Tongue (tissue), 3 donors: ENCODE measurements at places on chromosomes 3 and 15.

- no peak for DNase-seq
These were observed 39.5 kb downstream of the TIGIT start for GRCh38 chr3:114333180-114333922.

GRCh38 chr15:73493922-73494321 lies 51.0 kb downstream of the REC114 start:
- DNase-seq: no peak

DNA sequence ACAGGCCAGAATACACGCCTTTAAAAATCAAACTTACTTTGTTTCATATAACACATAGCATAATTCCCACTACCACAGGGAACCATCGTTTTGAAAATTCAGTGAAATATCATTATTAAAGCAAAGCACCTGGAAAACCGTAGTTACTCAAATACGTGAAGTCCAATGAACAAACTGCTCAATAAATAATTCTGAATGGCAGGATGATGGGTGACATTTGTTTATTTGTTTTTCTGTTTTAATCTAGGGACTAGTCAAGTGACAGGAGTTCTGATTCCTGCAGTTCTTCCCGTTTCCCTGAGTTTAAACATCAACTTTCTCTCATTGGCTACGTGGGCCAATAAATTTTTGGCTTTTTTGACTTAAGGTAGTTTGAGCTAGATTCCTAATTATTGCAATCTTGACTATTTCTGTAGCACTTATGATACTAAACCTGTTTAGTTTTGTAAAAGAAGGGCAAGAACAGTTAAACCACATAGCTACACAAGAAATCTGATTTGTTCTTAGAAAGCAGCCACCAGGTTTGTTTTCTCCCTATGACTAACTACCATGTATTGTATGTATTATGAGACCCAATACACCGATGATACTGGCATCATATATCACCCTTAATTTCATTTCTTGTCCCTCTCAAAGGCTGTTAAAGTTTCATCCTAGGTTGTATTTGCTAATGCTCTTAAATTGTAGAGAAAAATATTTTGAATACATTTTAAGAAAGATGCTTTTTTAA lies 411.2 kb downstream of the SHQ1 start:
- DNase-seq: no peak

- no peak for DNase-seq
These were observed 929.2 kb upstream of the CFAP20DC start for GRCh38 chr3:59978979-59979378.

- no peak for DNase-seq
These were observed 874 bp downstream of the ZNF662 start for GRCh38 chr3:42906848-42907183.

GRCh38 chr3:188234132-188234531 lies 80.2 kb downstream of the LPP start:
- DNase-seq: no peak
